ENCODE measurements at places on chromosomes 3 and 15. TPM values are rescaled to one million over a fixed set of nuclear protein-coding genes. Genes with fewer than 3 reads are reported as not detected.

GRCh38 chr3:158093526-158093925 is 12.7 kb downstream of the SHOX2 start:
- DNase-seq = no peak

DNA sequence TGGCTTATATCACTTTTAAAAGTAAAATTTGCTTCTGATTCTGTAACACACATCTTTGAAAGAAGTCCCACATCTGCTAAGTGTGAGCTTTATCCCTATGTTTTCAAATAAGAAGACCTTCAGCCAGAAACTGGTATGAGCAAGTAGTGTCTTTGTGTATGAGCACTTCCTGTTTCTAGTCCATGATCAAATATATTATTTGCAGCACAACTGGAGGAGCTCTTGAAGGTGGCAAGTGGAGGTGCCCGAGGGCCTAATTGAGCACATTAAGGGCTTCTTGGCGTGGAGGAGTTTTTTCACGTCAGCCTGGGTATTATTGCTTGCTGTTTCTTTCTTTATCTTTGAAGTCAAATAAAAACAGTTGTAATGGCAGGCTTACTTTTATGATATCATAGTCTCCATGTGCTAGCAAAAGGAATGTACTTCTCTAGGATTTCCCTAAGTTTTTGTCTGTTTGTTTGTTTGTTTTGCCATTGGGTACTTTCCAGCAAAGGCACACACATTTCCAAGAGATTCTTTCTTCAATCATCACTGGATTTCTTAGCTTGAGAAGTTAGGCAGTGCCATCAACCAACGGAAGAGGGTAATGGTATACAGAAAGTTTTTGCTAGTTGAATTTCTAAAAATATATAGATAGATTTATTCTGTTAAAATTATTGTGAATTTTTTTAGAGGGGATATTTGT is 68.1 kb downstream of the MEIS2 start:
- no peak for DNase-seq

Gene MAGI1
- total RNA-seq = 88.5 TPM

Gene DBR1
- 12.6 TPM for total RNA-seq
